Activated T-helper 2 cell treated with anti-CD3 and anti-CD28 coated beads, Interferon-gamma antibody, Interleukin-2, Interleukin-4, amounts not matched to agents 10 μg/mL and 5 μg/mL and 100 μg/mL, durations not matched to agents 14 hours and 24 hours and 36 hours (primary cell): ENCODE measurements at places on chromosomes 3 and 15.

GRCh38 chr15:25797035-25797434 lies 66.1 kb downstream of the ATP10A start:
- H3K4me3 ChIP-seq = no peak overlapping the region
- H3K4me1 ChIP-seq = peaks cover 36% of the 10 kb centered on the region
- no peak for DNase-seq
- H3K27ac ChIP-seq = peak overlapping the region; percentile 3
- no peaks in the 10 kb centered on the region for H3K27me3 ChIP-seq

- no peaks in the 10 kb centered on the region for H3K27me3 ChIP-seq
- H3K4me3 ChIP-seq = no peak overlapping the region
- no peak overlapping the region for H3K27ac ChIP-seq
- no peaks in the 10 kb centered on the region for H3K4me1 ChIP-seq
- H3K36me3 ChIP-seq = no peaks in the 10 kb centered on the region
These were observed 412.8 kb downstream of the DIPK2A start for GRCh38 chr3:144384241-144384979.

DNA sequence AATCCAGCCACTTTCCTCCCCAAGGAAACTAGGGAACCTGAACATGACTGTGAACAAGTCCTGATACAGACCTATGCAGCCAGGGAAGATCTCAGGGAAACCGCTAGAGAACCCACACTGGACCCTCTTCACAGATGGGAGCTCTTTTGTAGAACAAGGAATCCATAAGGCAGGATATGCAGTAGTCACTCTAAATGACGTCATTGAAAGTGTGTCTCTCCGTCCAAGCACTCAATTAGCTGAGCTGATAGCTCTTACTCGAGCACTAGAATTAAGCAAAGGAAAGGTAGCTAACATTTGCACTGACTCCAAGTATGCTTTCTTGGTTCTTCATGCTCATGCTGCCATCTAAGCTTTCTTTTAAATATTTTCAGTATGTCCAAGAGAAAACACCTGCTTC lies 10.0 kb upstream of the SMCO1 start:
- H3K27me3 ChIP-seq = no peaks in the 10 kb centered on the region
- H3K4me3 ChIP-seq = no peak overlapping the region
- H3K27ac ChIP-seq = no peak overlapping the region
- peaks cover 13% of the 10 kb centered on the region for H3K36me3 ChIP-seq
- DNase-seq = no peak

- H3K36me3 ChIP-seq = no peaks in the 10 kb centered on the region
- peaks cover 8% of the 10 kb centered on the region for H3K27me3 ChIP-seq
- peaks cover 6% of the 10 kb centered on the region for H3K4me1 ChIP-seq
- H3K27ac ChIP-seq = no peak overlapping the region
- DNase-seq = no peak
These were observed 8.3 kb downstream of the SEMA3G start for GRCh38 chr3:52436500-52437149.

GRCh38 chr15:78272316-78272715 lies 8.0 kb downstream of the DNAJA4 start:
- H3K27me3 ChIP-seq = no peaks in the 10 kb centered on the region
- no peak overlapping the region for H3K4me3 ChIP-seq
- no peak for DNase-seq
- H3K4me1 ChIP-seq = peaks cover 9% of the 10 kb centered on the region
- H3K27ac ChIP-seq = no peak overlapping the region
- H3K36me3 ChIP-seq = peaks cover 52% of the 10 kb centered on the region

DNA sequence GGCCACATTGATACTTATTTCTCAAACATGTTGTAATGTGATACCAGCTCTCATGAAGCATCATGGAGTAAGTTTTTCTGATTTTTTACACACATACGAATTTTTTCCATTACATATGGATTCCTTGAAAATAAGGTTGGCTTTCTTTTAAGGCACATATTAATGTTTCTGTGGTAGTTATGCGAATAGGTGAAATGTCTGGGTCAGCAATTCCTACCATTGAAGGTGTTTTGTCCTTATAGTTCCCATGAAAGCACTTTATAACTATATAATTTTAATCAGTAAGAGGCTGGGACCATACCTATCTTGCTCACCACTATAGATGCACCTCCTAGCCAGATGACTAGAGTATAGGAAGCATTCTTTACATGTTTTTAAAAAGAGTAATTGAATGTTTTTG lies 33.0 kb downstream of the PHLDB2 start:
- H3K4me1 ChIP-seq = no peaks in the 10 kb centered on the region
- no peak overlapping the region for H3K4me3 ChIP-seq
- no peak overlapping the region for H3K27ac ChIP-seq
- H3K27me3 ChIP-seq = peaks cover 5% of the 10 kb centered on the region

- peaks cover 30% of the 10 kb centered on the region for H3K4me1 ChIP-seq
- H3K4me3 ChIP-seq = no peak overlapping the region
- DNase-seq = no peak
- H3K36me3 ChIP-seq = no peaks in the 10 kb centered on the region
- no peak overlapping the region for H3K27ac ChIP-seq
These were observed 59.5 kb downstream of the BFSP2 start for GRCh38 chr3:133459400-133459799.

DNA sequence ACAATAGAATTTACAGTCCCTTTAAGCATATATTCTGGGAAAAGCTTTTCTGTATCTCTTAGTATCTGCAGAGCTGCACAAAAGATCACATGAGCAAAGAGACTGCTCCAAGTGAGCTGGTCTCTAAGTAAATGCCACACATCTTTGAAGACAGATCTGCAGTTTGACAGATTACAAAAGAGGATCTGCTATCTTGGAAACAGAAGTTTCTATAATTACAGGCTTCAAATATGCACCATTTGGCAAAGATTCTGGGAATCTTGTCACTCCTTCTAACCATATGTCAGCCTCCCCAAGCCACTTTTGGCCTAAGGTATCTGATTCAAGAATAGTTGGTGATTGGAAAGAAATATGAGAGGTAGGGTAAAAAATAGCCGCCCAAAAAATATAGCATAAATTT lies 9.6 kb upstream of the CFAP44 start:
- no peak for DNase-seq
- no peak overlapping the region for H3K27ac ChIP-seq
- H3K4me1 ChIP-seq = peaks cover 7% of the 10 kb centered on the region
- peaks cover 23% of the 10 kb centered on the region for H3K36me3 ChIP-seq

- DNase-seq = no peak
- H3K4me3 ChIP-seq = no peak overlapping the region
- peak overlapping the region; percentile 76 for H3K27ac ChIP-seq
These were observed 3.2 kb downstream of the LAMP3 start for GRCh38 chr3:183159333-183159732.

DNA sequence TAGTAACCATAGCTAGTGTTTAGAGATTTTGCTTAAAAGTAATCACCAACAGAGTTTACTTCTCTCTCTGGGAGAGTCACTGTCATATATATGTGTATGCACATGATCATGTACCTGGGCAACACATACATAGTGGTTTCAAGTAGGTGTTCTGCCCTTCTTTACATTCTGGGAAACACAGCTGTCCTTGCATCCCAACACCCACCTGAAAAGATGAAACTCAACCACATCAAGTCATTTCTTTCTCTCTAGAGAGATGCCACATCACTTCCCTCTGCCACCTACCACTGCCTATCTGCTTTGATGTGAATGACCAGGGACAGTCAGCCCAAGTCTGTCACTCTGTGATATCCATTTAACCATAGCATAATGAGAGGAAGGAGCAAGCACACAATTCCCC lies 155.8 kb upstream of the GADL1 start:
- H3K27ac ChIP-seq = no peak overlapping the region
- H3K4me3 ChIP-seq = no peak overlapping the region
- DNase-seq = no peak

DNA sequence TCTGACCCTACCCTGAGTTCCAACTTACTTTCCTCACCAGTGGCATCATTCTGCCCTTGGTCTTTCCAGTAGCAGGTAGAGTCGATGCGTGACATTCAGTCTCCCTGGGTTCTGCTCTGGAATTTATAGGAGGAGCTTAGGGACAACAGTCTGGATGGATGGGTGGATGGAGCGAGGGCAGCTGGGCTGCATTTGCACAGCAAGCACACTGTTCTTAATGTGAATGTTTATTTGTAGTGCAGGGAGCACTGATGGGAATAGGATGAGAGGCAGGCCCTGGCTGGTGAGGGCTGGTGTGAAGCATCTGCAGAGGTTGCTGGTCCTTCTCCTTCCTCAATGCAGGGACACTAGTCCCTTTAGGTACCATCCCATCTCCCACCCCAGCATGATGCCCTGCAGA lies 176.2 kb downstream of the EPHB1 start:
- H3K27me3 ChIP-seq = peaks cover 1% of the 10 kb centered on the region
- no peaks in the 10 kb centered on the region for H3K4me1 ChIP-seq
- DNase-seq = no peak

DNA sequence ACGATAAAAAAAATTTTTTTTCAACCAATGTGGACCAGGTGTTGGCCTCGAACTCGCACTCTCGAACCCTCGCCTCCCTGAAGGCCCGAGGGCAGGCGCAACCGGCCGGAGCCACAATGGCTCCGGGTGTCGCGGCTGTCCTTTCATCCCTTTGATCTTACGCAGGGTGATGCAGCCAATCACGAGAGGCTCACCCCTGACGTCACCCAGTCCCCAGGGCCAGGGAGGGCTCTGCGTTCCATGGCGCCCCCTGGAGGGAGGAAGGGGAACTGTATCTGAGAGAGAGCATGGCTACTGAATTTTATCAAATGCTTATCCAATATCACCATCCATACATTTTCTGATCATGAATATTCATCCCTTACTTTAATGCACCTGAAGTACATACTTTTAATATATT lies 15.4 kb upstream of the GMNC start:
- no peak overlapping the region for H3K27ac ChIP-seq
- H3K4me1 ChIP-seq = no peaks in the 10 kb centered on the region
- H3K27me3 ChIP-seq = no peaks in the 10 kb centered on the region
- H3K36me3 ChIP-seq = no peaks in the 10 kb centered on the region
- H3K4me3 ChIP-seq = no peak overlapping the region
- no peak for DNase-seq

DNA sequence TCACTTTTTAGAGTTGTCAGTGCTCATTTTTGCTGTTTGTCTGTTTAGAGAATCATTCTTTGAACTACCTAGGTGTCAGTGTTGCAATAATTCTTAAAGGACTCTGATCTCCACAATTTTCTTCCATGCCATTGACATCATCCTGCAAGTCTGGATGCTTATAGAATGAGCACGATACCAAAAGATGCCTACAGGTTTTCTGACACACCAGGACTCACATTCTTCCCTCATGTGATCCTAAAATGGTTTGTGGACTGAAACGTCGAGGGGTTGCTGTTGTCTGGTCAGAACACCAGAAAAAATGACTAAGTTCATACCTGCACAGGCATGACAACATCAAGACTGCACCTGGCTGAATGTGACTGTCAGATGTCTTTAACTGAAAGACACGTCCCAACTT lies 95.9 kb downstream of the SEMA5B start:
- H3K4me1 ChIP-seq = no peaks in the 10 kb centered on the region
- DNase-seq = no peak
- peaks cover 24% of the 10 kb centered on the region for H3K27me3 ChIP-seq
- H3K36me3 ChIP-seq = no peaks in the 10 kb centered on the region

- H3K4me3 ChIP-seq = no peak overlapping the region
- no peak for DNase-seq
- H3K27ac ChIP-seq = no peak overlapping the region
- no peaks in the 10 kb centered on the region for H3K36me3 ChIP-seq
- H3K27me3 ChIP-seq = peaks cover 5% of the 10 kb centered on the region
These were observed 40.1 kb upstream of the NR2C2 start for GRCh38 chr3:14907043-14907966.

DNA sequence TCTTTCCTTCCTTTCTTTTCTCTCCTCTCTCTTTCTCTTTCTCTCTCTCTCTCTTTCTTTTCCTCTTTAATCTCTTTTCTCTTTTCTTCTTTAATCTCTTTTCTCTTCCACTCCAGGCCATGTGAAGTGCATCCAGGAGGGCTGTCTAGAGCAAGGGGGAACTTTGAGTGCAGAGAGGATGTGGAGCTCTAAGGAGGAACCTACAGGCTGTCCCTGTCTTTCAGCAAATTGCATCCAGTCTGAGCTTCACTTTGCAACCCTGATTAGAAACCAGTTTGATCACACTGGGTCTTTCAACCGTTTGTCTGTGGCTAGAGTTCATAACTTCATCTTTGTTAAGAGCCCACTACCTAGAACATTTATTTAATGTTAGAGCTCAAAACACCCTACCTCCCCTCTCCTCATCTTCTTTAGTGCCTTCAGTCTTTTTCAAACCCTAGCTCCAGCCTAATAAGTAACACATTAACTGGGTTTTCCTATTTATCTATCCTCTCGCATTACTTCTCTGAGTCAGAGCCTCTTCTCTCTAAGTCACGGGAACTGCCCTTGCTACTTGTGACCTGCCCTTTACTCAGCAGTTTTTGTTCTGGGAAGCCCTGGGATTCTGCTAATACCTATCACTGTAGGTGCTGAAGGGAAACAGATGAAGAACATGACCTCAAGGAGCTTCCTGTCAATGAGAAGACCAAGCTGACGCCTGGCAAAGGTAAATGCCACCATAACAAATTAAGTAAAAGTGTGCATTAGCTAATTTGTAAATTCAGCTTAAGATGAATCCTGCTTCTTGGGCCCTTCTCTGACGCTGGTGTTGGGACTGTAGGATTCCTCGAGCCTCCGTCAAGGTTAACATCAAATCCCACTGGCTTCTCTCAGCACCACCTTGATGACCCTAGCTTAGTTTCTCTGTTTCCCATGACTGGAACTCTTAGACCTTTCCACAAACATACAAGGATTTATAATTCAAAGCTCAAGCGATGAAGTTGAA lies at the start of gene GCNT3:
Gene GCNT3 (plus strand): TSS at position 508 of the 985 bp plus-strand sequence. CDS start 6,456 bp downstream, outside the sequence.
- no peak within 1 kb of the TSS for H3K4me3 ChIP-seq
- no peaks in the 10 kb centered on the region for H3K36me3 ChIP-seq
- DNase-seq = no peak
- peaks cover 6% of the 10 kb centered on the region for H3K4me1 ChIP-seq

DNA sequence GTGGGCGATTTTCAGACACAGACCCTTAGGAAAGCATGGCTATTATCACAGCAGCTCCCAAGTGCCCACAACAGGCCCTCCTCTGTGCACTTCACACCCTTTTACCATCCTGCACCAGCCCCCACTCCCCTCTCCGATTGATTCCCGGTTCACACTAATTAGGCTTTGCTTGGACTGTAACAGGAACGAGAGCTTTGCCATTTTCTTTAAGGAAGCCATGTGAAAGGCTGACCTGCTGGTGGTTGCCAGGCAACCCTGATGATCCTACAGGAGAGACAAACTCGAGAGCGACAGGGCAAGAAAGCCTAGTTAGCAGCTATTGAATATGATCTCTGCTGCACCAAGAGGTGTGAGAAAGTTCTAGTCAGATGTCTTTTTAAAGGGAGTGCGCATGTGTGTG lies 28.2 kb upstream of the DET1 start:
- H3K27ac ChIP-seq = no peak overlapping the region
- H3K4me1 ChIP-seq = no peaks in the 10 kb centered on the region
- H3K27me3 ChIP-seq = peaks cover 6% of the 10 kb centered on the region
- H3K4me3 ChIP-seq = no peak overlapping the region

- H3K27me3 ChIP-seq = no peaks in the 10 kb centered on the region
- no peak overlapping the region for H3K4me3 ChIP-seq
- peaks cover 55% of the 10 kb centered on the region for H3K36me3 ChIP-seq
- H3K4me1 ChIP-seq = peaks cover 1% of the 10 kb centered on the region
- no peak overlapping the region for H3K27ac ChIP-seq
These were observed 242.8 kb downstream of the DTWD1 start for GRCh38 chr15:49863431-49864224.

GRCh38 chr3:174431717-174432116 lies 427.4 kb upstream of the NAALADL2 start:
- no peak overlapping the region for H3K4me3 ChIP-seq
- no peak for DNase-seq
- H3K27ac ChIP-seq = no peak overlapping the region
- no peaks in the 10 kb centered on the region for H3K36me3 ChIP-seq
- H3K4me1 ChIP-seq = no peaks in the 10 kb centered on the region
- H3K27me3 ChIP-seq = peaks cover 3% of the 10 kb centered on the region
